ENCODE measurements at places on chromosomes 6 and 20.

GRCh38 chr20:36277546-36277945 is 28.6 kb upstream of the DLGAP4 start:
- no peak for DNase-seq

- no peak for DNase-seq
These were observed 208.3 kb downstream of the TASP1 start for GRCh38 chr20:13430346-13431002.

DNA sequence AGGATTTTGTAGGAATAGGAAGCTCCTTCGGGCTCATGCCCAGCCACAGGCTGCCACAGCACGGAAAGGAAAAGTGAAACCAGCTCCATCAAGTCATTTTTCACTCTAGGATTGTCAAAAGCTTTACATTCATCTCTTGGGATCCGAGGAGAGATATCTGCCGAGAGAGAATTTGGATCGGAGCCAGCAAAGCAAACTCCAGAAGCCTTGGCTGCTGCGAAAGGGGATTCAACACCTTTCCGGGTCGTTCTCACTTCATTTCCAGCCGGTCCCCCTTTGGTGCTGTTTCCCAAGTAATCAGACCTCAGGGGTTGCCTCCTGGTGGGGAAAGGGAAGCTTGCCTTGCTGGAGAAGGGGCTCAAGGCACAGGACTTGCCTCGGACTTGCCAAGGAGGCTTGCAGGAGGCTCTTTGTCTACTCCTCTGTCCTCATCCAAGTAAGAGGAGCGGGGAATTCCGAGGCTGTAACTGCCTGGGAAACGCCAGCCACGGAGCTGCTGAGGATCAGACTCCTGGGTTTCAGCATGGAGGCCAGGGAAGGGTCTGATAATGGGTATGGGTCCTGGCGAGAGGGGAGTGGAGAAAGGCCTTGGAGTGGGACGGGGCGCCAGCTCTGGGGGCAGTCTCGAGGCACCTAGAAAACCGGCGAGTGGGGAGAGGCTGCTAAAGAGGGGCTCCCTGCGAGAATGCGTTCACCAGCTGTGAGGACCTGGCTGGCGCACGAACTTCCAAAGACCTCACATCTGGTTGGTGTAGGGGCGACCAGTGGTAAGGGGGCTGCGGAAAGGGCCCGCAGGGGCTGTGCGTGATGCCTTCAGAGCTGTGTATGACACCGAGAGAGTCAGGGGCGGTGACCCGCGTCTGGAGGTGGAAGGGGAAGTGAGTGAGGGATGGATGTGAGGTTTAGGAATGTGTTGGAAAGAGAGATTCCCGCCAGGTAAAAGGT is 702 bp downstream of the ETV7 start:
- DNase-seq: peak; percentile 55

- no peak for DNase-seq
These were observed 118.7 kb downstream of the ATG5 start for GRCh38 chr6:106206905-106207304.

Data from NCI-H146 (cell line).